Activated CD8-positive, alpha-beta memory T cell treated with anti-CD3 and anti-CD28 coated beads, Interleukin-2, amount 50 U/mL, for 4 hours (primary cell): ENCODE measurements at places on chromosomes 5 and 9.

- DNase-seq = no peak
These were observed 37.6 kb upstream of the RAI14 start for GRCh38 chr5:34618371-34619065.

- no peak for DNase-seq
These were observed 77.4 kb upstream of the ADAMTS16 start for GRCh38 chr5:5062525-5063302.

- no peak for DNase-seq
These were observed 232.1 kb downstream of the CSNK1G3 start for GRCh38 chr5:123743990-123744583.

GRCh38 chr5:95923918-95924544 lies 37.6 kb downstream of the ELL2 start:
- no peak for DNase-seq

DNA sequence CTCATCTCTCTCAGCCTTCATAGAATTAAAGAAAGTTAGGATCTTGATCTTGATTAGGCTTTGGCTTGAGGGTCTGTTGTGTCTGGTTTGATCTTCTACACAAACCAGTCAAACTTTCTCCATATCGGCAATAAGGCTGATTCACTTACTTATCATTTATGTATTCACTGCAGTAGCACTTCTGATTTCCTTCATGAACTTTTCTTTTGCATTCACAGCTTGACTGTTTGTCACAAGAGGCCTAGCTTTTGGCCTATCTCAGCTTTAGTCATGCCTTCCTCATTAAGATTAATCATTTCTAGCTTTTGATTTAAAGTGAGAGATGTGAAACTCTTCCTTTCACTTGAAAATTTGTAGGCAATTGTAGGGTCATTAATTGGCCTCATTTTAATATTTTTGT lies 62.8 kb downstream of the SH3RF2 start:
- DNase-seq = no peak
